ENCODE measurements at places on chromosomes 1 and 21.

- DNase-seq, result no peak
Measured at GRCh38 chr1:115262886-115263285, 75.2 kb downstream of the NGF start.

DNA sequence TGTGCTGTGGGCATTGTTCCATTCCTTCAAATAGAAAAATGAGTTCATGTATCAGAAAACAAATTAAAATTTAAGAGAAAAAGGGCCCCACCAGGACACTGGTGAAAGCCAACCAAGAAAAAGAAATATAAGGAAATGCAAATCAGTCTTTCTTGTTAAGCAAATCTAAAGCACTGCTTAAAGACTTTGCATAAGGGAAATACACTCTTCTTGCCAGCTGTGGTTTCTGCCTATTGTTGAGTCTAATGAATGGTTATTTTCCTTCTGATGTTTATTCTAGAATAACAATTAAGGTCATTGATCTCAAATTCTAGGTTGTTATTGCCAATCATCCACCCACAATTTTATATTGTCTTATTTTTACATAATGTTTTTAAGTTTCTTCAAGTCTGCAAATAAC, 158.6 kb upstream of the SNX7 start:
- no peak for DNase-seq

- peak; percentile 36 for DNase-seq
Measured at GRCh38 chr21:33078907-33079582, 9.1 kb downstream of the OLIG1 start.

DNA sequence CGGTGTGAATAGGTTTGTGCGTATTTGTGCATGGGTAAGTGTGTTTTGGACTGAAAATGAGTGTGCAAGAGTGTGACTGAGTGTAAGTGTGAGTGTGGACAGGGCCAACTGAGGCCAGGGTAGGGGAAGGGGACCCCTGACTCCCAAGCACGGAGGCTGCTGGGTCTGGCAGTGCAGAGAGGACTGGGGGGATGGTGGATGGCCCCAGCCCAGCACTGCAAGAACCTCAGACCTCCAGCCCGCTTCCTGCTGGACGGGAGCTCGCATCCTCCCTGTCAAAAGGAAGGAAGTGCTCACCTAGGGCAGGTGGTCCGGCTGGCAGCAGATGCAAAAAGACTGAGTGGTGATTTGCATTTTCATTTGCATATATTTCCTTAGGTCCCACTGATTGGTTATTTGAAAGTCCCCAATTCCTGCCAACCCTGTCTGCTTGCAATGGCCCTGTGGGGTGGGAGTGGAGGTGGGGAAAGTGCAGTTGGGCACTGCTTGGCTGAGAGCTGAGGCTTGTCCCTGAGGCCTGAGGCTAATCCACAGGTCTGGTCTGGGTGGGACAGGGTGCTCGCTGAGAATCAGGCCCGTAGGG, 42.8 kb upstream of the CASZ1 start:
- no peak for DNase-seq

GRCh38 chr1:117760485-117760884, 154.6 kb downstream of the TENT5C start:
- DNase-seq, result no peak

- no peak for DNase-seq
Measured at GRCh38 chr1:176450526-176450925, 12.4 kb upstream of the PAPPA2 start.

DNA sequence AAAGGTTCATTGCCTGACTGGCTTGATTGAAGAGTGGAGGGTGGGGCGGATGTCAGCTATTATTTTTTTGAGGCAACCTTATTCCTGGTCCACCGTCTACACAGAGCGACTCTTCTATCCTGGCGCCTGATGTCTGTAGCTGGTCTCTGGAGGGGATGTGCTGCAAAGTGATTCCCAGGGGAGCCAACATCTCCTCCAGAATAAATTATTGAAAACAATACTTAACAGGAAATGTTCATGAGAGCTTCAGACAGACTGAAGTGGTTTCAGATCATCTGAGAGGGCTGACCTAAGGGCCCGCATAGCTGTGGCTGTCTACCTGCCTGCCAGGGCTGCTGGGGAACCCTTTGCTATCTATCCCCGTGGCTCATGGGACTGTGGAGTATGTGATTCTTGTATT, 66.7 kb downstream of the TEX35 start:
- DNase-seq, result no peak

GRCh38 chr21:23837564-23837963, 1769.7 kb downstream of the MRPL39 start:
- no peak for DNase-seq

DNA sequence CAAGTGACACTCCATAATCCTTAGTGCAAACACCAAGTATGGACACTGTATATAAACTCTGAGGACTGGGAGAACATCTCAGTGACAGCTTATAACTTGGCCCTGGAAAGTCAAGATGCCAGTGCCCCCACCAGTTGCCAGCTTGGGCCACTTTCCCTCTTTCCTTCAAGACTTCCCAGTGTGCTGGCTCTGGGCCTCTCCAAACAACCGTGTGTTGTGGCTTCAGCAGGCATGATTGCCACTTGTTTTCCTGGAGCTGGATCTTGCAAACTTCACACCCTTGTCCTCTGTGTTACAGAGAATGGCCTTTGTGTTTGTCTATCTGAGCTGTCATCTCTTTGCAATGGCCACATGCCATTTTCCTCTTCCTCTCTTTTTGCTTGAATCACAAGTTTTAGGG, 37.0 kb downstream of the CCDC185 start:
- peak; percentile 35 for DNase-seq

DNA sequence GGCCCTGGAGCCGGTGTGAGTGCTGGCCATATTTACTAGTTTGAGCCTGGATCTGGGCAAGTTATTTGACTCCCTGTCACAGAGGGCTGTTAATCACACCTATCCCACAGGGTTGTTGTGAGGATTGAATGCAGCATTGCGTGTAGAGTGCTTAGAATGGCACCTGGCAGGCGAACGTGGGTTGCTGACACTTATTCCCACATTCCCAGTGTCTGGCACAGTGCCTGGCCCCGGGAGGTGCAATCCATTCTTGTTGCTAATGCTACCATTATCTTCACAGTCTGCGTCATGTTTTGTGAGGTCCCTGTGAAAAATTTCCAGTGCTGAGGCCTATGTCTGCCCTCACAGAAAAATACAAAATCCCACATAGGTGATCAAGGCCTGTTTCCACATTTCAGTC, 66.1 kb downstream of the CD2 start:
- DNase-seq, result no peak

DNA sequence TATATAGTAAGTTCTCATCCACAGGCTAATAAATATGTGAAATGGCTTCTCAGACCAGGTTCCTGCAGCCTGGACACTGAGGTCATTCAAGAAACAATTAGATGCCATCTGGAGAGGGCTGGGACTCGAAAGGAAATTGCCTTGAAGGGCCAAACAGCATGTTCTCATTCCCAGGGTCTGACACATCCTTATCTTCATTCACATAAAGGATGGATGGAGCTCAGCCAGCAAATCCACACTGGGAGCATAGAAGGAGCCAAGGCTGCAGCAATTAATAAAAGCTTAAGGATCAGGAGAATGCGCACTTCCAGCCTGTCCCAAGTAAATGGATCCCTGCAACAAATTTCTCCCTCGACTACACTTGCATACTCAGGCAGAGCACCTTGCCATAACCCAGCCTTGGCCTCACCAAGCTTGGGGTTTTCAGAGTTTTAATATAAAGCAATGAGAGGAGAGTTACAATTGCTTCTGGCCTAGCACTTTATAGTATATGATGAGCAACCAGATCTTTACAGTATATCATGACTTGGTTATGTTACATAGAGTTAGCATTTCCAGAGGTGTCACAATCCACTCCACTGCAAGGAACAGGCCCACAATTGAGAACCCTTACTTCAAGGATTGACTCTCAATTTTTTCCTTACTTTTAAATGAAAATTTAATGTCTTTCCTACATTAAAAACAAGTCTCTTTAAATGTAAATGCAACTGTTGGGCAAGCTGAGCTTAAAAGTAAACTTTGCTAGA, 55.9 kb downstream of the BCAR3 start:
- DNase-seq, result no peak

DNA sequence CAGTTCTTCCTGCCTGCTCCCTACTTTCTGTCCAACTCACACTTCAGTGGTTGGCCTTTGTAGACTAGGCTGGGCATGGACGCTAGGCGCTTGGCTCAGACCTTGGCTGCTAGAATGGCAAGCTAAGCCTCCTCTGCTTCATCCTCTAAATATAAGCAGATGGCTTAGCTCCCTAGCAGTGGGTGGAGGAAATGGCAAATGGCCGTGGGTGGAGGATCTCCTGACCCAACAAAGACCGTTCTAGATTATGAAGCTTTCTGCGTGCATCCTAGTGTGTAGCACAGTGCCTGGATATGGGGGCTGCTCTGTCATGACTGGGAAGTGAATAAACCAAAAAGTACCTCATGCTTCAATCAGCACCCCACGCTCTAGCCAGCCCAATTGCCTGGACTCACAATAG, 10.4 kb upstream of the ETV3L start:
- DNase-seq, result no peak

- no peak for DNase-seq
Measured at GRCh38 chr1:145837656-145838055, 7.8 kb upstream of the NUDT17 start.

GRCh38 chr1:116230712-116231111, 119.5 kb downstream of the MAB21L3 start:
- no peak for DNase-seq

DNA sequence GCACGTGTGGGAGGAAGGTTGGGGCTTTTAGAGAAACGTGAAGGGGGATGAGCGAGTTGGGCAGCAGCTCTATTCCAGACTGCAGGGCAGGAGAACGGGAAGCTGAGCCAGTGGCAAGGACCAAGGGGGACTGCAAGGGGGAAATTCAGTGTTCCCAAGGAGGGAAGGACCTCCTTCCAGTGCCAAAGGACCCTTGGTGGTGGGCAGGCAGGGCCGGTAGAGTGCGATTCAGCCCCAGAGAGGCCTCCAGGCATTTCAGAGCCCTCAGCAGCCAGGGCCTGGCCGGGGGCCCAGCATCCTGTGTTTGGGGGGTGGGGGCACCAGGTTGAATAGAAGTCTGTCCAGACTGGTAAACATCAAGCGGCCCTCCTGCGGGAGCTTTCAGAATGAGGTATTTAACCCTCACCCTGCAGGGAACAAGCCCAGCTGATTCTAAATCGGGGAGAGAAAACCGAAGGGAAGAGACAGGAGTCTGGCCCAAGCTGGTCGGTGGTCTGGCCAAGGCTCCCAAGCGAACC, 2.3 kb downstream of the COL9A2 start:
- DNase-seq, result peak; percentile 72

DNA sequence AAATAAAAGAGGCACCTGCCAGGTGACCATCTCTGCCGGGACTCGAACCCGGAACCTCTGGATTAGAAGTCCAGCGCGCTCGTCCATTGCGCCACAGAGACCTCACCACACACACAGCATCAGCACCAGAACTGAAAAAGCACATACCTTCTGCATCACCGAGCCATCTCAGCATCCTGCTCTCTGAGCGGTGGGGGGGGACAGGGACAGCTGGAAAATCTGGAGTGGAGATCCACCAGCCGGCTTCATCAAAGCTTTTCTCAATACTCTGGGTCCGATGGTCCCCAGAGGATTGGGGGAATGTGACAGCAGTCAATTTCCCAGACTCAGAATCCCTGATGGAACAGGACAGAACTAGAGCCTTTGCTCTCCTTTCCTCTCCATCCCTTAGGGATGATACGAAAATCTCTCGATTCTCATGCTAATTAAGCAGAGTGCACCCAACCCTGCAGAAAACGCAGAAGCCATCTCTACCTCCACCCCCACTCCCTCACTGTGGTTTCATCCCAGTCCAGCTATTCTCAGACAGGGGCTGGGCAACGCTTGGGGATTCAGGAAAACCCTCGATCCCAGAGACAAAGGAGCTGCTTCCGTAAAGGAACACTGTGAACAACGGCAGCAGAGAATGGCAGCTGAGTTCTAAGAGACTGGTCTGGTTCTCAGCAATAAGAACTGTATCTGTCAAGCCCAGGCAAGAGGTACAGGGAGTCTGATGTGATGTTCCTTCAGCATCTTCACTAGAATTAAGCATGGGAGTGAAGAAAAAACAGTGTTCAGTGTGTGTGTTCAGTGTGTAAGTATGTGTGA, 29.6 kb upstream of the CADM3 start:
- DNase-seq, result no peak

- no peak for DNase-seq
Measured at GRCh38 chr1:176773038-176773437, 310.1 kb downstream of the PAPPA2 start.

GRCh38 chr1:219160967-219161366, 12.7 kb upstream of the LYPLAL1 start:
- no peak for DNase-seq

- peak; percentile 72 for DNase-seq
Measured at GRCh38 chr1:32871364-32872191, 866 bp upstream of the FNDC5 start.

GRCh38 chr1:202567738-202568137, 142.5 kb downstream of the SYT2 start:
- DNase-seq, result no peak

DNA sequence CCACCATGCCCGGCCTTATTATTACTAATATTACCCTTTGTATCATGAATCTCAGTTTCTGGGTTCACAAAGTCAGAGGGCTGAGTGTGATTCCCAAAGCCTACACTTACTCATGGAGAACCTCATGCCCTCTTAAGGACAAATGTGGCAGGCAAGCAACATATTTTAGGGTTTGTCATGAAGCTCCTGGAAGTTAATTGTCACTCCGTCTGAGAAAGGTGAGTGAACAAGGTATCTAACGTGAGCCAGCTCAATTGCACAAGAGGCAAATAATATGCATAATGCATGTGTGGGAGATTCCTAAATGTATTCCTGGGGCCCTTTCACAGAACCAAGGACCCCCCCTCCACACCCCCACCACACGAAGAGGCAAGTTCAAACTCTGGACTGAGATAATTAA, 10.1 kb upstream of the TIAM1 start:
- no peak for DNase-seq

DNA sequence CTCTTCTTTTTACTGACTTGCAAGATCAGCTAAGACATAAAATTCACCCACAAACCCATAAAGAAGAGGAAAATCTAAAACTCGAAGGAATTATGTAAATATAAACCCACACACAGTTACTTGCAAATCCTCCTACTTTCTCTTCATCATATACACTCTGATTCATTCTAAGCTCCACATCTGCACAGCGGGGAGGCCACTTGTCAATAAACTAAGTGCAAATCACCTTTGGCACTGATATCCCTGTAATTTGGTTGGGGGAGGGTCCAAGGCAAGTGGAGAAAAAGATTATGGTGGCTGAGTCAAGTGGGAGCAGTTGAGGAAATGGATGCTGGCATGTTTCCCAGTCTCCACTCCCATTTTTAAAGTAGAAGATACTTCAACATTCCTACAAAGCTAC, 596.5 kb downstream of the MATN1 start:
- no peak for DNase-seq

DNA sequence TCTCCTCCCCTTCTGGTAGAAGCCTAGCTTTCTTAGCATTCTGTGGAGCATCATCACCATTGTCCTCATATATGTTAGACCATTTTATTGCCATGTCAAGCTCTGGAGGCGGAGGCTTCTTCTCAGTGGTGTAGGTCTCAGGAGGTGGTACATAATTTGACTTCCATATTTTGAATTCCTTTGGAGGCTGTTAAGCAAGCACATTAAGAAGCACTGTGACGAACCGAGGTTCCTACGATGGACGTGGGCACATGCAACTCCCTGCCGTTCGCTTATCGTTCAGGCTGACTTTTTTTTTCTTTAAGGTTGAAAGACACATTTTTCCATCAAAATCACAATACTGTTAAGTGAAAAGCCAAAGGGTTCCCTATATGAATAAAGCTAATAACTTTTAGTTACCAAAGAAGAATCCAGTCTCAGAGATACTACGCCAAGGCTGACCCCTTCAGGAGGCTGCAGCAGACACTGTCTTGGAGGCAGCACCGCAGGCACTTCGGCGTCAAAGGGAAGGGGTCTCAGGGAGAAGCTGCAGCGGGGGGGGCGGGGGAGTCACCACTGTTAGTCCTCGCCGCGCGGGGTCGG, 835 bp downstream of the C1orf52 start:
- DNase-seq, result no peak
